ENCODE measurements at places on chromosomes 1 and 21.

DNA sequence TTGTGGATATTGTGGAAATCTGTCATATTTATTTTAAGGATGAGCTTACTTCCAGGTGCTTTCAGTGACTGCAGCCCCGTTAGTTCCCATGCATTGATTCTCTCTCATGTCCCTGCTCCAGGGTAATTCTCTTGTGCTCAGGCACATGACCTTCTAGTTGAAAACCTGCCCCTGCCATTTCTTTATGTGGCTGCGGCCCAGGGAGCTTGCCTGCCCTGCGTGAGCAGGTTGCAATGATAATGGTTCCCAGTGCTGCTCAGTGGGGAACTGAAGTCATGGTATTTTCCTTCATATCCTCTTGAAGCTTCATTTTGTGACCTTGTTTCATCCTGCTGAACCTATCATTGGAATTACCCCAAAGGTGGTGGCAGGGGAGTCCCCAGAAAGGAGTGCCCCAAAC, 229.8 kb downstream of the DISC1 start:
- no peak for DNase-seq

DNA sequence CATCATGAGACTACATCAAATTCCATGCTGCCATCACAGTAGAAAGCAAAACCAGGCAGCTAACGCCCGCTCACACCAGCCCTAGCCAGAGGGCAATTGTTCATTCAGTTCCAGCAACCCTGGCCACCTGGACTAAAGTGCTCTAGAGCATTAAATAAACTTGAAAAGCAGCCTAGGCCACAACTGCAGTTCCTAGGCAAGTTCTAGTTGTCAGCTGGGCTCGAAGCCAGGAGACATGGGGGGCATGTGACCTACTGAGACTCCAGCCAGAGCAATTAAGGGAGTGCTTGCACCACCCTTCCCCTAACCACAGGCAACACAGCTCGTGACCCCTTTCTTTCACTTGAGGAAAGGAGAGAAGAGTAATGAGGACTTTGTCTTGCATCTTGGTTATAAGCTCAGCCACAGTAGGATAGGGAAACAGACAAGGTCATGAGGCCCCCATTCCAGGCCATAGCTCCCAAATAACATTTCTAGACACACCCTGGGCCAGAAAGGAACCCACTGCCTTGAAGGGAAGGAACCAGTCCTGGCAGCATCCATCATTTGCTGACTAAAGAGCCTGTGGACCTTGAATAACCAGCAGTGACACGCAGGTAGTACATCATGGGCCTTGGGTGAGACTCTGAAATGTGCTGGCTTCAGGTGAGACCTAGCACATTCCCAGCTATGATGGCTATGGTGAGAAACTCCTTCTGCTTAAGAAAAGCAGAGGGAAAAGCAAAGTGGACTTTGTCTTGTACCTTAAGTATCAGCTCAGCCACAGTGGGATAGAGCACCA, 77.0 kb downstream of the ZZZ3 start:
- no peak for DNase-seq

GRCh38 chr1:57192222-57192621, 226.4 kb upstream of the C8B start:
- no peak for DNase-seq

DNA sequence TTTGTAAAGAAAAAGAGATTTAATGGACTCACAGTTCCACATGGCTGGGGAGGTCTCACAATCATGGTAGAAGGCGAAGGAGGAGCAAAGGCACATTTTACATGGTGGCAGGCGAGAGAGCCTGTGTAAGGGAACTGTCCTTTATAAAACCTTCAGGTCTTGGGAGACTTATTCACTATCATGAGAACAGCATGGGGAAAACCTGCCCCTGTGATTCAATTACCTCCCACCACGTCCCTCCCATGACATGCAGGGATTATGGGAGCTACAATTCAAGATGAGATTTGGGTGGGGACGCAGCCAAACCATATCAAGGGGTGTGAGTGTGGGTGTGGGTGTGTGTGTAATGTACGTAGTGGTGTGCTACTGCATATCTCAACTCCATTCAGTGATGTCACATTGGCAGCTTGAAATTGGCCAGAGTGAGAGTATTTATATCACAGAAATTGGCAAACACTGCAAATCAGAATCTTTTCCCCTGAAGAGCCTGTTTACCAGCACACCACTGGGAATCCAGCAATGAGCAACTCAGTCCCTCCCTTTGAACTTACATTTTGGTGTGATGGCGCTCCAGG, 5.4 kb downstream of the ARHGEF10L start:
- DNase-seq, result no peak

GRCh38 chr1:28855469-28855951, 43.5 kb downstream of the OPRD1 start:
- DNase-seq, result no peak

DNA sequence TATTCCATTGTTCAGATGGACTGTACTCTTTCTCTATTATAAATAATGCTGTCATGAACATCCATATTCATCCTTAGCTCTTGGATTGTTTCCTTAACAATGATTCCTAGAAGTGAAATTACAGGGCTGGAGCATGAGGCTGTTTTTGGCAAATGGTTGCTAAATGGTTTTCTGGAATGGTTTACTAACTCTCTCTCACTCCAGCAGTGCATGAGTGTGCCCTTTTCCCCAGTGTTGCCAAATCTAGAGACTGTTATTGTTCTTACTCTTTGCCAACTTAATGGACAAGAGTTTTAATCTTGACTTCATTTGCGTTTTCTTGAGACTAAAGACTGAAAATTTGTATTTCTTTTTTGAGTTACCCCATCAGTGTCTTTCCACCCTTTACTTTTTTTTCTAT, 113.0 kb downstream of the PAPPA2 start:
- no peak for DNase-seq

- no peak for DNase-seq
These were observed 35.6 kb downstream of the ST7L start for GRCh38 chr1:112583366-112583765.

DNA sequence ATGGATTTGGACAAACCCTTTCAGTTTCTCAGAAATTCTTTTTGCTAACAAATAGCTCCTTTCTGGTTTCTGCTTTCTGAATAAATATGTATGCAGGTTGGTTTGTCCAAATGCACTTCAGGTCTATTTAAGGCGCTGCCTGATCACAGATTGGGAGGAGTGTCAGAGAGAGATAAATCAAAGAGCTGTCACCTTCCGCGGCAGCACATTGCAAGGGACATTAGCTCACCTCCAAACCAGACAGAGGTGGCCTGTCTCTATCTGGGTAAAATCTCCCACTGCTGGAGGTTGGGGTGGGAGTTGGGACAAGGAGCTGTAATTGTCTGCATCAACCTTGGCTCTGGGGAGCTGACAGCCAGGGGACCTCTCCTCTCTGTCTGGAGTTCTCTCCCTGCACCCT, 25.2 kb downstream of the PRAMEF20 start:
- DNase-seq, result no peak

Measured in NCI-H1048 (cell line).